ENCODE measurements at places on chromosomes 12 and 14. TPM values are rescaled to one million over a fixed set of nuclear protein-coding genes. Genes with fewer than 3 reads are reported as not detected.

PRR4 gene
- 3.6 TPM for total RNA-seq

DNA sequence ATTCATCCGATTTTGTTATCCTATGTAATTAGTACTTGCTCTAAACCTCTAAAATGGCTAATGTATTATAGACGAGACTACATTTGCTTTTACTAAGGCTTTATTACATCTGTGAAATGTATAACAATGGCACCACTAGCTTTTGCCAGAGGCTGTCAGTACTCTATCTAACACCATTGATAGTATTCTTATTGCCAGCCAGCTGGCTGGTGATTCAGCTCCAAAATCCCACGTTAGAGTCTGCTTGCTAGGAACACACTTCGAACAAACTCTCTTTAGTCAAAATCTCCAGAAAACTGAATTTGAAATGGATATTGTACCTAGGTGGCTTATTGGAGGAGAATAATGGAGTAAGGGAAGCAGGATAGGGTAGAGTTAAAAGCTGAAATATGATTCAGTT, 839.2 kb downstream of the SLC6A15 start:
- DNase-seq = no peak

GRCh38 chr14:92409043-92409442, 86.1 kb downstream of the SLC24A4 start:
- no peak for DNase-seq

DNA sequence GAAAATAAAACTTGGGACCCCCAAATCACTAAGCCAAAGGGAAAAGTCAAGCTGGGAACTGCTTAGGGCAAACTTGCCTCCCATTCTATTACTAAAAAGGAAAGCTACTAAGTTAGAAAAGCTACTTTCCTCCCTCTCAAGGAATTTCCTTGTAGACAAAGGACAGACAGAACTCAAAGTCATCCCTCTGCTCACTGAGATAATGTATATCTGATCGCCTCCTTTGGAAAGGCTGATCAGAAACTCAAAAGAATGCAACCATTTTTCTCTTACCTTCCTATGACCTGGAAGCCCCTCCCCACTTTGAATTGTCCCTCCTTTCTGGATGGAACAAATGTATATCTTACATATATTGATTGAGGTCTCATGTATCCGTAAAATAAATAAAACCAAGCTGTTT, 190.5 kb upstream of the DCN start:
- no peak for DNase-seq

DNA sequence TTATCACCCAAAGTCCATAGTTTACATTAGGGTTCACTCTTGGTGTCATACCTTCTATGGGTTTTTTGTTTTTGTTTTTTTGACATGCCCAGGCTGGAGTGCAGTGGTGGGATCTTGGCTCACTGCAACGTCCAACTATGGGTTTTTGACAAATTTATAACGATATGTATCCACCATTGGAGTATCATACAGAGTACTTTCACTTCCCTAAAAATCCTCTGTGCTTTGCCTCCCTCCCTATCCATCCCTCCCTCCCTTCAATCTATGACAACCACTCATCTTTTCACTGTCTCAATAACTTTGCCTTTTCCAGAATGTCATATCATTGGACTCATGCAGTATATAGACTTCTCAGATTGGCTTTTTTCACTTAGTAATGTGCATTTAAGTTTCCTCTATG, 139.0 kb upstream of the CCDC198 start:
- DNase-seq = no peak

GRCh38 chr14:55832122-55832911, 252.3 kb downstream of the KTN1 start:
- DNase-seq = no peak

CLEC1B gene
- not detected for total RNA-seq

DHRS2 gene
- 1.6 TPM for total RNA-seq

DNA sequence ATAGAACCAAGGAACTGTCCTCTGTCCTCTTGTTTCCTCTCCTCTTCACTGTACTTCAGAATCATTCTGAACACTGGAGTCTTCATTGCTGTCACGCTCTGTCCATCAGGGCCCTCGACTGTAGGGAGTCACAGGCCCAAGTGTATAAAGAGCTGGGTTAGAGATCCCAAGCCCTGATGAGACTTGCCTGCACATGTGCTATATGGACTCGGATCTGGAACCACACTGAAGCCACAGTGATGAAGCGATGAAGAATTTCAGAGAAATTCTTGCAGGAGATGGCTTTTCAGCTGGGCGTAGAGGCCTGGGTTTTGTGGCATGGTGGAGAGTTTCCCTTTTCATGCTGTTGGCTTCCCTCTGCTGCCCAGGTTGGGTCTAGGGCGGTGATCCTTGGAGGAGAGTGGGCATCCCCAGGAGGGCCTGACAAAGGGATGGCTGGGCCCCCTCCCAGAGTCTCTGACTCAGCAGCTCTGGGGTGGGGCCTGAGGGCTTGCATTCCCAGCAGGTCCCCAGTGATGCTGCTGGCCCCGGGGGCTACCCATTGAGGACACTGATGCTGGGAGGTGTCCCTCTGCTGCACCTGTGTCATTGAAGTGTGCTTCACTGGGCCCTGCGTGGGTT, 39.6 kb upstream of the YY1 start:
- no peak for DNase-seq

DNA sequence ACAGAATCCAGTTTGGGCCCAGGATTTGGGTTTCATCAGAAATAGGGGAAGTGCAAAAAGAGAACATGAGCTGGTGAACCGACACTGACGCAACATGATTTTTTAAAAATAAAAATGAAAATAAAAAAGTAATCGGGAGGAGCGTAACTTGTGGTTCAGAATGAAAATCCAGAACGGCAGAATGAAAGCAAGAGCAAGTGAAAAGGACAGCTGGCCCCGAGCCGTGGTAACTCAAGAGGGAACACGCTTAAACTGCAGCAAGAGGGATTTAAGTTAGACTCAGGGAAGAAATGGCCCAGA, 1.6 kb downstream of the SLC6A12 start:
- DNase-seq = no peak

DNA sequence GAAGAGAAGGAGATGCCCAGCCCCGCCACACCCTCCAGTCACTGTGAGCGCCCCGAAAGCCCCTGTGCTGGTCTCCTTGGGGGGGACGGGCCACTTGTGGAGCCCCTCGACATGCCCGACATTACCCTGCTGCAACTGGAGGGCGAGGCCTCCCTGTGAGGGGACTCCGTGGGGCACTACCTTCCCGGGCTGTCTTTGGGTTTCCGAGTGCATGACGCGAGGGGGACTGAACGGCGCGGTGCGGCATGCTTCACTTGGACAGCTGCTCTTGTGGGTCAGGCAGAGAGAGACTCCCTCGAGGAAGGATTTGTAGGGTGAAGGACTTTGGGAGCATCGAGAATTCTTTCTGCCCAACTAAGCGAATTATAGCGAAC, 1.1 kb downstream of the CCDC184 start:
- DNase-seq = no peak

DNA sequence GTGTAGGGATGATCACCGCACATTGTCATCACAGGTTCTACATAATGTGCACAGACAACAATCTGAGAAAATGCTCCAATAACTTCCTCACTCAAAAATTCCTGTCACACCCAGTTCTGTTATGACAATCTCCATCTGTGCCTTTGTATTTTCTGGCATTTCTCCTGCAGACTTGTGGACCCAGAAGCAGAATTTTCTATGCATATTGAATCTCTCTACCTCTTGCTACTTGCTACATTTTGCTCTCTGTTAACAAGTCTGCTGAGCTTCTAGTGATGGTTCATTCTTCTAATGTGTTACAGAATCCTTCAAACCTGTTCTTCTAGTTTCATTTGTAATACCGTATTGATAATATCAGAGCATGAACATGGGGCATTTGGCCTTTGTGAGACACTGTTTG, 127.8 kb upstream of the PTPRQ start:
- DNase-seq = no peak

DNA sequence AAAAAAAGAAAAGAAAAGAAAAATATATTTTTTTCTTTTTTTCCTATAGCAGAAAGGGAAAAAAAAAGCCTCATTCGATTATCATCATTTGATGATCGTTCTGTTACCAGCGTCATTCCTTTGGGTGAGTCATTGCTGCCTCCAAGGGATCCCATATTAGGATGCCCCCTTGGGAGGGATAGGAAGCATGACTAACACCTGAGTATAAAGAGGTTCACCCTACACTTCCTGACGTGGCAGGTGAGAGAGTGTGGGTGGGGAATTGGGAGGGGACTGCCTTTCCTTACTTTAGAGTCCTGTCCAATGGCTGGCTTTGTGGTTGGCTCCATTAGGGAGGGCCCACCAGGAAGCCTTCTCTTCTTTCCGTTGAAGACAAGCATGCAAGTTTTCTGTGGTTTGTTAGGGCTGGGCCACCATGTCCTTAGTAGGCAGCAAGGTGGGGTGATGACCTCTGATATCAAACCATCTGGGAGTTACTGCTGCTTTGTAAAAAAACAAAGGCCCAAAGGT, 56.1 kb upstream of the FUT8 start:
- DNase-seq = no peak

DNA sequence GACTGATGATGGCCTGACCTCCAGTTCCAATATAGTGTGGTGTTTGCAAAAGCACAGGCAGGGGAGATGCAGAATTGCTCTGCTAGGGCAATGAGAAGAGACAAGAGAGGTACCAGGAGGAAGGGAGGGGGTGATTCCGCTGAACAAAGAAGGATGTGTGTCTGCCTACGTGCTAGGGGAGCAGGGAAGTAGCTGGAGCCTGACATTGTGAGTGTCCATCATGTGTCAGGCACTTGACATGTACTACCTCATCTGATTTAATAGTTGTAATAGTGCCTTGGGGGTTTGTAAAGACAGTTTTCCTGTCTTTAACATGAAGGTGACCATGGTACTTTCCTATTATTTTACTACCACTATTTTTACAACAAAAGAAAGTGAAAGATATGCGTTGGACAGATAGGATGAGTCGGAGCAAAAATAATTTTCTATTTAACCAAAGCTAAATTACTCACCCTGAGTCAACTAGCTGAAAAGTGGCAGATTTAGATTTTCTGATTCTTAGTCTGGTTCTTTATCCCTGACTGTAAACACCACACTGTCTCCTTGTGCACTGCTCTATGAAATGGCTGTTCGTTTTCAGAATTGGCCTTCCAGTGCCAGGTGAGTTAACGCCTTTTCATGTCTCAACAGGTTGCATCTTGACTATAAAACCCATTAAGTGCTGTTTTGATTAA, 33.7 kb upstream of the TEAD4 start:
- no peak for DNase-seq

DNA sequence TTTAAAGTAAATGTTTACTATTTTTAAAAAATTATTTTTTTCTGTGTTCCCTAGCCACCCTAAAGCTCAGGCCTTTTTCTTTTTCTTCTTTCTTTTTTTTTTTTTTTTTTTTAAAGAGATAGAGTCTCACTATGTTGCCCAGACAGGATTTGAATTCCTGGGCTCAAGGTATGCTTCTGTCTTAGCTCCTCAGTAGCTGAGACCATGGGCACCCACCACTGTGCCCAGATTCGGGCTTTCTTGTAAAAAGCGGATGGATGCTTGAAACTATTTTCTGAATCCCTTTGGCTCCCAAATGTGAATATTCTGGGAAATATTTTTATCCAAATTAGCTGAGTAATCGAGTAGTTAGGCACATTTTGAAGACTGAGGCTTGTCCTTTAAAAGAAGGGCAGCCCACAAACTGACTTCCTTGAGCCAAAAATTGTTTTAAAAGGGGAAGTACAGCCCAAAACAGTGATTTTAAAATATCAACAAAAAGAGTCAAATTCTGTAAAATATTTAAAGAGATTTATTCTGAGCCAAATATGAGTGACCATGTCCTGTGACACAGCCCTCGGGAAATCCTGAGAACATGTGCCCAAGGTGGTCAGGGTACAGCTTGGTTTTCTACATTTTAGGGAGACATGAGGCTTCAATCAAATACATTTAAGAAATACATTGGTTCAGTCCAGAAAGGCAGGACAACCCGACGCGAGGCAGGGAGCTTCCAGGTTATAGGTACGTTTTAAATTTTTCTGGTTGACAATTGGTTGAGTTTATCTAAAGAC, 28.8 kb upstream of the HIGD1C start:
- DNase-seq = no peak

- DNase-seq = no peak
Measured at GRCh38 chr12:90842477-90842876, 112.5 kb downstream of the CCER1 start.

DNA sequence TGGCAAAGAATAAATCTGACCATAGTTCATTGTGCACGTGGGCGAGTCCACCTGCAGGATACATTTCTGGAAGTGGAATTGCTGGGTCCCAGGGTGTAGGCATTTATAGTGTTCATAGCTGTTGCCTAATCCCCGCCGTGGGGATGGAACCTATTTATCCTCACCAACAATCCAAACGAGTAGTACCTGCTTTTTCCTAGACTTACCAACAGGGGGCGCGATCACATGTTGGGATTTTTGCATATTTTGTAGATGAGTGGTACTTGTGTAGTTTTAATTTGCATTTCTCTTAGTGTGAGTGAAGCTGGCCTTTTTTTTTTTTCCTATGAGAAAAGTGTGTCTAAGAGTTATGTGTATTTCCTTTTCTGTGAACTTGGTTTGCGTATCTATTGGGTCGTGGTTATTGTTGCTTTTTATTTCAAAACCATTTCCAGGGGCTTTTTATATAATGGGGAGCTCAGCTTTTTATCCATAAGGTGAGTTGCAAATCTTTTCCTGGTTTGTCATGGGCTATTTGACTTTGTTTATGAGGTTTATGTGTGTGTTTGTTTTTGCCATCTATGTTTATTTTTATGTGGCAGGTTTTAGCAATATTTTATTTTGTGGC, 67.2 kb downstream of the CCDC92 start:
- peak; percentile 50 for DNase-seq

PPM1H gene
- not detected for total RNA-seq

DNA sequence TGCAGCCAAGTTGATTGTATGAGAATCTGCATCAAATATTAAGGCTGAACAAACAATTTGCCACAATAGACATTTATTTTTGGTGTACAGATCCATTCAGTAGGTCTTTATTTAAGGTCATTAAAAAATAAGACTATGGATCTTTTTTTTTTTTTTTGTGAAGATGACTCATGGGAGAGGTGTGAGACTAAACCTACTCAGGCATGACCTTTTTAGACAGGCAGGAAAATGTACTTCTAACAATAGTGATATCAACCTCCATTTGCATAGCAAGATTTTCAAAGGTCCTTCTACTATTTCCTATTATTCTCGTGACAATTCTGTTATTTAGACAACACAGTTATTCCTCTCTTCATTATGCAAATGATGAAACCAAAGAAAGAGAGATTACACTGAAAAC, 39.9 kb upstream of the PTPRR start:
- no peak for DNase-seq

DLGAP5 gene
- 26.4 TPM for total RNA-seq

RDH16 gene
- 0.23 TPM for total RNA-seq

CFAP251 gene
- 0.65 TPM for total RNA-seq

DNA sequence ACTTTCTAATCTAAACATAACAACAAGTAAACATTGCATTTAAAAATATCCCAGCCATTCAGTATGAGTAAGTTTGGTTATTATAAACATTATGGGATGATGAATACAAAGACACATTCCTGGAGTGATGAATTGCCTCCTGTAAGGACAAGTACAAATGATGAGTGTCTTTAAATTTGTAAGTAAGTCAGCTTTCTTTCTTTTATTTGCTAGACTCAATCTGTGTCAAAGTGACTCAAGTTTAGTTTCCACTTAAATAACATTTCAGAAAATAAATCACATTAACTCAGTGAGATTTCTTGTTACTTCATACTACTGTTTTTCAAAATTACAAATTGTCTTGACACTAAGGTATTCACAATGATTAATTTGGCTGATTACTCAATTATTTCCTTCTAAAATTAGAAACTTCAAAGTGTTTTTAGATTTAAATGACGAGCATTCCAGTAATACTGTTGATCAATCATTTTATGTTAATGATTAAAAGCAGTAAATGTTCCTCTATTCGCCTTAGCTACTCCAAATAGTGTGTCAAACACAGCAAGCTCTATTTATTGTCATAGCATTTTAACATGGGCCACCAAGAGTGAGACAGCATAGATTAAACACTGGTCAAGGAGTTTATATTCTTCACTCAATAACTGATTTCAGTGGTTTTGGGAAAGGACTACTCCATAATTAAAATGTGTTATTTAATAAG, 658.0 kb upstream of the MDGA2 start:
- no peak for DNase-seq
